ENCODE measurements at places on chromosomes 6 and 20.

DNA sequence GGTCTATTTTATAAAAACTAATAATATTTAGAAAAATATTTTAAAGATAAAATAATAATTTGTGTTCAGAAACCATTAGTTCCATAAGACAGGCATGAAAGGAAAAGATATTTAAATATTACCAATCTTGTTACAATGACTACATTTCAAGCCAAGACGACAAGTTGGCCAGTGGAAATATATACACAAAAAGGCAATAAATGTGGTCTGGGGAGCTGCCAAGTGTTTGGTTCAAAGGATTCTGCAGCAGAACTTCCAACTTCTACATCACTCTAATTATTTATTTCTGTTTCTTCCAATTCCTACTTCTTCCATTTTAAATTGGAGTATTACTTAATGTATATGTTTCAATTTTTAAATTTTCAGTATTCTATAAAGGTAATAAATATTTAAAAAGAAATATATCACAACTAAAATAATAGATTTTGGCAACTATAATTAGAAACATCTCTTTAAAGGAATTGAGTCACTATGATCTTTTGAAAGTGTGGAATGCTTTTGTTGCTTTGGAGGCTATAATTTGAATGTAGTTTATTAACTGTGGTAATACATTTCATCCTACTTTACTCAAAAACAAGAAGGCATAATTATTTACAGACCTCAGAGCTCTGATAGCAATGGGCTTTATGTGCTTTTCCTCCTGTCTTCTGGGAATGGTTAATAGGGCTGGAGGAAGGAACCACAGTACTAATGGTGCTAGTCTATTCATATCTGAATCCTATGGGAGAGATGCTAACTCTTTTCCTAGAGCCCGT, 129.7 kb upstream of the FAM184A start:
- no peak for DNase-seq

DNA sequence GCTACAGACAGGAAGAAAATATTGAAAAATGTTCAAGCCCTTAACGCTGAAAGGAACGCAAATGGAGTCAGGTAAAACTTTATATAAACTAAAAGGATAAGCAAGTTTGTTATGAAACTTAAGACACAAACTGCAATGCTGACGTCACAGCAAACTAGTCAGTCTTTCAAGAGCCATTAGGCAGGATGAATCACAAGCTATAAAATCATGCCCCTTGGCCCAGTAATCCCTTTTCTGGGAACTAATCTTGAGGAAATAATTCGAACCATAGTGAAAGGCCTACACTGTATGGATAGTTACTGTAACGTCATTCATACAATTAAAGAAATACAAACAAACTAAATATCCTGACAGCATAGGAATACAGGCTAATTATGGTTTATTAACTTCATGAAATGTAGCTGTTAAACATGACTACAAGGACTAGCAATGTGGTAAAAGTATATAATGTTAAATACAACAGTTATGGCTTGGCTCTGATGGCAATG, 42.7 kb upstream of the HINT3 start:
- peak; percentile 81 for DNase-seq

- no peak for DNase-seq
Observed at GRCh38 chr6:168198302-168199180, 119.5 kb upstream of the FRMD1 start.

- DNase-seq, result no peak
Observed at GRCh38 chr6:39882531-39882899, 51.7 kb downstream of the MOCS1 start.

- no peak for DNase-seq
Observed at GRCh38 chr6:110946498-110946897, 12.0 kb upstream of the GTF3C6 start.

DNA sequence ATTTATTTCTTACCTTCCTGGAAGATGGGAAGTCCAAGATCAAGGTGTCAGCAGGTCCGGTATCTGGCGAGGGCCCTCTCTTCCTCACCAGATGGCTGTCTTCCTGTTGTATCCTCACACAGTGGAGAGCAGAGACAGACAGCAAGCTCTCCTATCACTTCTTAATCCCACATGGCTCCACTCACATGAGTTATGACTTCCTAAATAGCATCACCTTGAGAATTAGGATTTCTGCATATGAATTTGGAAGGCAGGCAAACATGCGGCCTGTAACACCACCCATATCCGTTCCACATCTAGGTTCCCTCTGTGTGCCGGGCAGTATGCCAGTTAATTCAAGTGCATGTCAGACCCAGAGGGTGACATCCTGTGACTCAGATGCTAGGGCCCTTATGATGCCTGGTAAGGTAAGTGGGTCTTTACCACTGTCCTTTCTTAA, 2.1 kb downstream of the RAET1E start:
- no peak for DNase-seq

DNA sequence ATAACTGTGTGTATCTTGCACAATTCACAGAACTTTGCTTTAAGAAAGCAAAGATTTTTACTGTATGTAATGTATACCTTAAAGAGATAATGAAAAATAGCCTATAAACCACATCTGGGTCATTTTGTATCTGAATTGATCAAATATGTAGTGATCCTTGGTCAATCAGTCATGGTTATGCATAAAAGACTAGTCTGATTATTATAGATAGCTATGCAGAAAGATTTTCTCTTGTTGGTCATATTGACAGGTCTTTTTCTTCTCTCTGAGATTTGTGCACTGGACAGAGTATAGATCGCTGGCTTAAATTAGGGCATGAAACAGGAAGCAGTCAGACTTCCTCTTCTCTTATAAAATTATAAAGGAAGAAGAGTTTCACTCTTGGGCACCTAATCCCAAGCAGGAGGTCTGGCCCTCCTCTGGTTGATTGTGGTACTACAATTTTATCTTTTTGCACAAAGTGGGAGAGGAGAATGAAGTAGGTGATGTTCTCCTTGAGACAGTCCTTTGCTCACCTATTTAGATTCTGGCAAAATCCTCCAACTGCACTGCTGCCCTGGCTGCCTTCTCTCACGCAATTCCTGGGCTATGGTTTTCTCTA, 380.9 kb upstream of the RGS17 start:
- DNase-seq, result peak; percentile 59

GRCh38 chr6:125213939-125214338, 60.4 kb downstream of the TPD52L1 start:
- no peak for DNase-seq

GRCh38 chr20:669573-669972, 6.0 kb downstream of the SCRT2 start:
- no peak for DNase-seq

DNA sequence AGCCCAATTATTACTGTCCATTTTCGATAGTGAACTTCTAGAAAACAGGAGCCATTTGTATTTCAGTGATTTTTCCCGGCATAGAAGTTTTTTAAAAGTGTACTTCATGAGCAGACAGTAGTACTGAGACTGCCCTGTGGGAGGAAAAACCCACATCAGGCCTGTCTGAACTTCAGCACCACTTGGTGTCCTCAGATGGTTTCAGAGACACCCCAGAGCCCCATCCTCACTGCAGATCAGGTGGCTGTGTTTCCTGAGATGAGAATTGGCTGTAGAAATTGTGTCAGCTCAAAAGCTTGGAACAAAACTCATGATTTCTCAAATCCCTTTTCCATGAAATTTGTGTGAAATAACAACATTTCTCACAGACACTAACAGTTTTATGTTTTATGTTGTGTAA, 110.0 kb upstream of the RIN2 start:
- DNase-seq, result no peak

GRCh38 chr6:10793695-10794094, 44.6 kb downstream of the MAK start:
- no peak for DNase-seq

GRCh38 chr6:129153257-129153656, 270.3 kb downstream of the LAMA2 start:
- DNase-seq, result no peak

DNA sequence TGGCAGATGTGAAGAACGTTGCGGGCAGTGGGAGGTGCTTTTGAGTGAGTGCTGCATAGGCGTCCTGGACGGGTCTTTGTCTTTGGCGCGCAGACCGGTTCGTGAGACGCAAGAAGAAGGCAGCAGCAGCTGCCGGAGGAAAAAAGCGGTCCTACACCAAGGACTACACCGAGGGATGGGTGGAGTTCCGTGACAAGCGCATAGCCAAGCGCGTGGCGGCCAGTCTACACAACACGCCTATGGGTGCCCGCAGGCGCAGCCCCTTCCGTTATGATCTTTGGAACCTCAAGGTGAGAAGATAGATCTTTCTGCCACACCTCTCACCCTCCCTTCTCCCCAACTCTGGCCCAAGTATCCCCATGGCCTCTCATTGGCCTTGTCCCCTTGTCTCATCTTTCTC, 1.1 kb downstream of the ABT1 start:
- peak; percentile 20 for DNase-seq

GRCh38 chr6:166947251-166947650, 9.1 kb downstream of the RNASET2 start:
- DNase-seq, result no peak

GRCh38 chr6:25619217-25619616, 32.8 kb upstream of the SCGN start:
- no peak for DNase-seq

DNA sequence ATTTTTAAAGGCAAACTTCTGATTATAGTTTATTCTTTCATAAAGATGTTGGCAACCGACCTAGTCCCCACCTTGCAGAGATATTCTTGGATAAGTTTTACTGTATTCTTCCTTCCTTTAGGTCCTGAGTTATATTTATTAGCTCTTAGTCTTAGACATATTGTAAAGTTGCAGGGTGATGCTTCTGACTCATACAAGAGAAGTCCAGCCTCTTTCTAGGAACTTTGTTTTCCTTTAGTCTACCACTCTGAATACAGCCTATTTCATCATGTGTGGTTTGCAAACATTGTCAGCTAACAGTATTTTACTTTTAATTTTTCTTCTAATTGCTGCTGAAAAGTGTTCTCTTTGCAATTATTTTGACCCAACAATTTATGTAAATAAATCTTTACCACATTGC, 686.7 kb downstream of the COL12A1 start:
- no peak for DNase-seq

DNA sequence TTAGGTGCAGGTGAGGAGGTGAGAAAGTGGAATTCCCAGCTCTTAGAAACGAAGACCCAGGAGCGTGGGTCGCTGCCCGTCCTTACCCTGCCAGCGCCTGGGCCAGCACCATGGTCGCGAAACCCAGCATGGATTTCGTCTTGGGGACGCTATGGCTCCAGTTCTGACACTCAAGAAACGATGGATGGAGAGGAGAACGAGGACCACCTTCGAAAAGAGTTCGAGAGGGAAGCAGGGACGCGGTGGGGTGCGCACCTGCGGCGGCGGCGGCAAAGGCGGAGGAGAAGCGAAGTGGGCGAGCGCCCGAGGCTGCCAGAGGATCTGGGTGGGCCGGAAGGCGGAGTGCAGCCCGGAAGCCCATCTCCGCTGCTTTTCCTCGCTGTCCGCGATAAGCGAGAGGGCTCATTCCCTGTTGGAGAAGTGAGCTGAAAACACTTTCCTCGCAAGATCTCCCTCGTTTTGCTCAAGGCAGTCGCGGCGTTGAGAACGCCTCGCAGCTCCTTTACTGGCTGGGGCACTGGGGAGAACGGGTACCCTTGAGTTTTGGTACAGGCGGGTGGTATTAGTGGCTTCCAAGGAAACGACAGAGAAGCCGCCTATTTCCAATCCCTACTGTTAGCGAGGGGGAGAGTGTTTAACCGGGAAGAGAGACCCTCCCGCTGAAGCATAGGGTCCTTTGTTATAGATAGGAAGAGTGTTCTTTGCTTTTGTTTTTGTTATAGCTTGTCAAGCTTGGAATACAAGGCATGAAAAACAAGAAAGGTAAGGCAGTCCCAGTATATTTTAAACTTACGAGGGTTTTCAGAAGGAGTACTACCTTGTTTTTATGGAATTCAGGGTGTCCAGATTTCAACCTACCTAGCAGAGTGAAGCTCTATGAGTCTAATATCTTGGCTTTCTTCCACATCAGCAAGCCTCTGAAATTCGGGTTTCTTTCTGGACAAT, 109.5 kb downstream of the TRIM27 start:
- DNase-seq, result peak; percentile 50

DNA sequence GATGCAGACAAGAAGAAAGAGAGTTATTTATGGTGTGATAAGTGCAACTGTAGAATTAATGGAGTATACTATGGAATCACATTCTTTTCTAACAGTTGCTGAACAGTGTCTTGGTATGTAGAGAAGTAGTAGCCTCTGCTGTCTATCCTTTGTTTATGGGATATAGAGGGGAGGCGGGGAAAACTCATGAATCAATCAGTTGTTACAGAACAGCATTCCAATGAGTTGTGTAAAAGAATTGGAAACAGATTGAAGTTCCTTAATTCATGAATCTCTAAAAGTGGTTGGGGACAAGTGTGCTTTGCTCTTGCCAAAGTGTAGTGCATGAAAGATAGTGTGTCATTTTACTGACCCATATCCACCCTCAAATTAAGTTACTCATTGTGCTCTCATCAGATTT, 77.7 kb downstream of the FLRT3 start:
- no peak for DNase-seq

- DNase-seq, result no peak
Observed at GRCh38 chr6:116409756-116410155, 39.0 kb downstream of the DSE start.

GRCh38 chr6:110266996-110267395, 86.8 kb downstream of the CDC40 start:
- DNase-seq, result no peak

GRCh38 chr20:62858058-62858830, 3.4 kb downstream of the TCFL5 start:
- no peak for DNase-seq

- DNase-seq, result peak; percentile 80
Observed at GRCh38 chr6:36340618-36341454, 4.1 kb upstream of the BNIP5 start.

DNA sequence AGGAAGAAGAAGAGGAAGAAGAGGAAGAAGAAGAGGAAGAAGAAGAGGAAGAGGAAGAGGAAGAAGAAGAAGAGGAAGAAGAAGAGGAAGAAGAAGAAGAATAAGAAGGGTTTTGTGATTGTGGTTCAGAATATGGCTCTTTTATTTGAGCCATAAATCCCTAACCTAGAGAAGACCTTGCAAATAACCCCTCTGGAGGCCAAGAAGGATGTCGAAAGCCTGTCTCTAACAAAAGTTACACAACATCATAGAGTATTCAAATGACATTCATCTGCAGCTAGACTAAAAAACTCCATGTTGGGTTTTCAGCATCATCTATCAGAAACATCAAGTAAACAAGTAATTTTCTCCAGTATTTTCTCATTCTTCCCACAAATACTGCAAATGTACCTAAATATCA, 100.9 kb downstream of the RNASET2 start:
- no peak for DNase-seq

DNA sequence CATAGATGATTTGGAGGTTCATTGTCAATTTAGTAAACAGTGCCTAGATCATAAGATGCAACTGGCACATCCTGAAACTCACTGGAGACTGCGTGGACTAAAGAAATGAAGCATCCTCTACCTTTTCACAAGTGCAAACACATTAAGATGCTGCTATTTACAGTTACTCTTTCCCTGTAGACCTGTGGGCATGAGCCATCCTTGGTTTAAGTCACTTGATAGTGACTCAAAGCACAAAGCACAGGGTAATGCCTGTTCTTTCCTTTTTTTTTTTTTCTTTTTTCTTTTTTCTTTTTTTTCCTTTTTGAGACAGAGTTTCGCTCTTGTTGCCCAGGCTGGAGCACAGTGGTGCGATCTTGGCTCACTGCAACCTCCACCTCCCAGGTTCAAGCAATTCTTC, 10.0 kb upstream of the HLA-DQA1 start:
- no peak for DNase-seq

GRCh38 chr6:13263669-13264068, 64.7 kb downstream of the TBC1D7 start:
- no peak for DNase-seq

All from NCI-H82 (cell line).